NCI-H774 (cell line): ENCODE measurements at places on chromosomes 12 and 14.

- DNase-seq: no peak
Observed at GRCh38 chr12:108419949-108420348, 80.8 kb upstream of the CMKLR1 start.

- peak; percentile 38 for DNase-seq
Observed at GRCh38 chr12:57604454-57604991, at the start of gene DTX3. Gene DTX3 (plus strand): TSS chr12:57604824. CDS start chr12:57606518, 1,694 bp downstream.

DNA sequence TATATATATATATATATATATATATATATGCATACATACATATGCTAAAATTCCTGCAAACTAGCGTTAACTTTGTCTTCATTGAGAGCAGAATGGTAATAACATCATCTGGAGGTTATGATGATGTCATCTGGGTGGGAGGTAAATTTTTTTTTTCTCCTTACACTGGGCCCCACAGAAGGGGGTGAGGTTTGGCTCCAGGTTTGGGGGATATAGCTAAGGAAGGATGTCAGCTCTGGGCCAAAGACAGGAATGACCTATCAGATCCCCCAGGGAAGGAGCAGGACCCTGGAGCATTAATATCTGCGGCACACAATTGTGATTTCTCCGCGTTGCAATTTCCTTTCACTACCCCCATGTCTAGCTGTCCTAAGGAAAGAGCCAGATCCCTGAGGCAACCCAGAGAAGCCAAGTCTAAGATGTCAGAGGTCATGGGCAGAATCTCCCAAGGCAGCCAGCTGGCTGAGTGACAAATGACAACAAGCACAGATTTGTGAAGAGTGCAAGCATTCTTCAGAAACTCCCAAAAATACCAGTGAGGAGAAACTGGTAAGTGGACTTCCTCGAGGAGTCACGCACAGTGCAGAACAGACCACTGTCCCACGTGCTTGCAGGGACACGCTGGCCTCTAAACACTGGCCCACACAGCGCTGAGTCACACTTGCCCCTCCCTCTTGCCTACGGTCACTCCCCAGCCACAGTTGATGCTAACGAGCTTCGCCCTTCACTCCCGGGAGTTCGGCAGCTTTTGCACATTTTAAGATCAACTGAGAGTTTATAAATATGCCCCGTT, 9.9 kb downstream of the UBC start:
- no peak for DNase-seq

DNA sequence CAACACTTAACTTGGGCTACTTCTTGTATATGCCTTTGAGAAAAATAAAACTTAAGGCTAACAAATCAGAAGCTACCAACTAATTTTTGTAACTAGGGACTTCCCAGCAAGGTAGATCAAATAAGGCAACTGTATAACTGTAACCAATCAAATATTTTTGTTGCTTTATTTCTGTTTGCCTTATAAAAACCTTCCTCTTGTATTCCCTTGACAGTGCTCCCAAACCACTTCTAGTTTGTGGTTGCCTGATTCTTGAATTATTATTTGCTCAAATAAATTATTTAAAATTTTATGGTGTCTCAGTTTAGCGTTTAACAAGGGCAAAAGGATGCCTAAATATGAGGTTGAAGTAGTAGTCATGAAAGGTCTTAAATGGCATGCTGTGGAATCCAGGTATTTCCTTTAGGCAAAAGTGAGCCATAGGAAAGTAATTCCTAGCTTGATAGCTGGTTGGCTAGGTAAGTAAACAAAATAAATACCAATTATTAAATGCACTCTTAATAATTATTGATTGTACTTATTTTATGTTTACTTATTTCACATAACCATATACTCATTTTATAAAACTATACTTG, 632.6 kb downstream of the RPL10L start:
- no peak for DNase-seq

DNA sequence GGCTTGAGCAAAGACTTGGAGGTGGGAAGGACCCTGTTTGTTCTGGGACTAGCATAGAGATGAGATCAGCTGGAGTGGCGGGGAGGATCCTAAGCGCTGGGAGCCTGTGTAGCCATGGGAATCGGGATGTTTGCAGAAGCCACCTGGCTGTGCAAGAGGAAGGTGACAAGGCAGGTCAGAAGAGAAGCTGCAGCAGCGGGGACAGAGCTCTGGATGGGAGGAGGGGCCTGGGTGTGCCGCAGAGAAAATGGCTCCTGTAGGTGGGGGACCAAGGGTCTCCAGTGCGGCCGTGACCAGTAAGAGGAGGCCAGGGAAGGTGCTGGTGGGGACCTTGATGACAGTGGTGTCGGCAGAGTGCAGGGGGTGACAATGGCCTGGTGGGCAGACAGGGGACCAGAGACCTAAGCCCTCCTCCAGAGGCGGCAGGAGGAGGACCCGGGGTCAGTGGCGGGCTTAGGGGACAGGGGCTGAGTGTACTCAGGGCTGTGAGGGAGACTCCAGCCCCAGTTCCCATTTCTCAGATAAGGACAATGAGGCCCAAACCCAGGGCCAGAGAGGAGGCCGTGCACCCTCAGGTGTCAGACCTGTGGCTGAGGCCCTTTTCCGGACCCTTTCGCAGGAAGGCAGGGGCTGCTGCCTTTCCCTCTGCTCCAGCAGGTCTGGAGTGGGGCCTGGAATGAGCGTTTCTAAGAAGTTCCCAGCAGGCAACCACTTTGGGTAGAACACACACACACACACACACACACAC, 206.6 kb upstream of the RTL1 start:
- peak; percentile 33 for DNase-seq

DNA sequence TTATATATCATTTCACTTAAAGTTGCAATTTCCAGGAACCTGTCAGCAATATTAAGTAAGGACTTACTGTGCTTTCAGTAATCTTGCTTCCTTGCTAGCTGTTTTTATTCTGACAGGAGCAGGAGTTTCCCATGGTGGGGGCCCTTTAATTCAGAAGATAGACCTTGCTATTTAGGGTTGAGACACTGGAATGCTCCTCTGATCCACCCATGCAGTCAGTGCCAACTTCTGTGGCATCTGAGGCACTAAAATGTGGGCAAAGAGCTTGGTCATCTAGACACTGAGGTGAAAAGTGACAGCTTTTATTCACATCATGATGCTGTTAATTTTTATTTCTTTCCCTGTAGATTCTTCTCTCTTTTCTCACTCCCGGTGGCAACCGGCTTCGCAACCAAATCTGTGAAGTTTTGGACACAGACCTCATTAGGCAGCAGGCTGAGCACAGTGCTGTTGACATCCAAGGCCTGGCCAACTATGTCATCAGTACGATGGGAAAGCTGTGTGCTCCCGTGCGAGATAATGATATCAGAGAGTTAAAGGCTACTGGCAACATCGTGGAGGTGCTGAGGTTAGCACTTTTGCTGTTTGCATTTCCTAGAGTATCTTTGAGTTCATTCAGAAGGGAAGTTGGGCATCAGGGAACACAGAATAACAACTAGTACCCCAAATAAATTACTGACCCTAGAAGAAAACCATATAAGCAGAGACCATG, 18.8 kb downstream of the TCP11L2 start:
- DNase-seq: no peak

DNA sequence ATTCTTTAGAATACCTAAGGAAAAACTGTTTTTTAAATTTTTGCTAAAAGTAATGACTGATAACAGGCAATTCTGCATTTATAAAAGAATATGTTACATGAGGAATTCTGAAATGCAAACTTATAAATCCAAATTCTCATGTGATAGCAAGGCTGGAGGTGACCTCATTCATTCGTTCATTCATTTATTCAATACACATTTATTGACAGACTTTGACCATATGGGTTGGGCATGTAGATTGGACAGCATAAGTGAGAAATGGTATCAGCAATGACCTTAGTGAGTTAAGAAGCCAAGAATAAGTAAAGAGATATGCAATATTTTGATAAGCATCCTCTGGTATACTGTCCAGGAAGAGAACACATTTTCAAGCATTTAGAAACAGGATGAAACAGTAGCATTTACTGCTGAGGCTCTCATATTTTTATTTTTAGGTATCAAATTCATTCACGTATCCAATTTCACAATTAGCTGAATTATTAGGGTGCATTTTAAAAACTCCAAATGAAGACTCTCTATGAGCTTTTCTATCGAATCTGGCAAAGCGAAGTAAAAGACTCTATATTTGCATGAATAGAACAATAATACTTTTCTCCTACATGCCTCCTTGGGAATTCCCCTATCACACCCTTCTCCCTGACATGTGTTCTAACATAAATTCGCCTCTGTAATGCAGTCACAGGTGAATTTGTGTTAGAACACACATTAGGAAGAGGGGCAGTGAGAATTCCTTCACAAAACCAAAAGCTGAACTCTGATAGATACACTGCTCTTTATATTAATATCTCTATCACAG, 49.9 kb downstream of the PEBP1 start:
- no peak for DNase-seq

DNA sequence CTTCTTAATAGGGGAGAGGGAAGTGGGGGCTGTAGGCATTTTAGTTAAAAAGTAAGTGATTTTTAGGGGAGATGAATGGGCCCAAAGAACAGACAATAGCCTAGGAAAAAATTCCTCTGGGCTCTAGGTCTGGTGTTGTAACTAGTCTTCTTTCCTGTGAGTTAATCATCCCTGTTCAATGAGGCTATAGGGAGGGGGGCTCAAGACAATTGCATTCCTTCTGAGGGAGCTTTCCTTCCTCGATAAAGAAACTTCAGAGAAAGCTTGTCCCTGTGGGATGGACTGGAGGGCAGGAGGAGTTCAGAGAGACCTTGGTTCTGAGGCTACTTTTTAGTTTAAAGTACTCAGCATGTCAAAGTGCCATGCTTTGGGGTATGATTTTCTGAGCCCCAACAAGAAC, 127.2 kb downstream of the BBS10 start:
- no peak for DNase-seq
